ENCODE measurements at places on chromosomes 5 and 9.
A peak's percentile ranks its signal among the peaks of the same experiment; 100 is the strongest.

GRCh38 chr5:52989025-52989780, at the start of gene ITGA2:
Gene ITGA2 (plus strand): TSS chr5:52989352. CDS start chr5:52989469, 117 bp downstream.
- peak; percentile 25 for DNase-seq

GRCh38 chr9:95080961-95081647, 236.4 kb downstream of the FANCC start:
- DNase-seq: no peak

DNA sequence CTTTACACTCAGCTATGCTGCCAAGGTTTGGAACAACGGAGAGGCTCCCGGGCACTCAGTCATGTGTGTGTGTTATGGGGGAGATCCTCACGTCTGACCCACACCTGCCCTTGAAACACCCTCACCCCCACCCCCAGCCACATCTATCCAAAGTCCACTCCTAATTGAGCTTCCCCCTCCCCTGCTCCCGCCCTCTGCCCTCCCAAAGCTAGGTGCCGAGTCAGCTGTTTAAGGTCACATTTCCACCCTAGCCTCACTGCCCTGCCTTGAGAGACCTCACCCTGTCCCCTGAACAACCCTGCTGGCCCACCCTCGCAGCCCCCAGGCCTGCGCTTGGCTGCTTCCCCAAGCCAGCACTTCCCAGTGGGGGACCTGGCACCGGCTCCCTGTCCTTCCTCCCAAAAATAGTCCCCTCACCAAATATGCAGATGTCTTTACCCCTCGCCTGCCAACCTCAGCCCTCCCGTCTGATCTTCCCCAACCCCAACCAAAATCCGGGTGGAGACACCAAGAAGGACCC, 36.0 kb downstream of the GLDC start:
- no peak for DNase-seq

GRCh38 chr9:92206488-92206887, 87.0 kb downstream of the IARS1 start:
- DNase-seq: no peak

DNA sequence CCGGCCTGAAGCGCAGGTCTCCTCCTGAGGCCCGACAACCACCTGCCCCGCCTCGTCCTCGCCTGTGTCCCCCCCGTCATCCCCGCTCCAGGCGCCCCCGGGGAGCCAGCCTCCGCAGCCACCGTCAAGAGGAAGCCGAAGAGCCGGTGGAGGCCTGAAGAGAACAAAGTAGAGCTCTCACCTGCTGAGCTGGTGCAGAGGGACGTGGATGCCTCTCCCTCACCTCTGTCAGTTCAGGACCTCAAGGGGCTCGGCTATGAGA, 169.9 kb downstream of the HINT1 start:
- no peak for DNase-seq

DNA sequence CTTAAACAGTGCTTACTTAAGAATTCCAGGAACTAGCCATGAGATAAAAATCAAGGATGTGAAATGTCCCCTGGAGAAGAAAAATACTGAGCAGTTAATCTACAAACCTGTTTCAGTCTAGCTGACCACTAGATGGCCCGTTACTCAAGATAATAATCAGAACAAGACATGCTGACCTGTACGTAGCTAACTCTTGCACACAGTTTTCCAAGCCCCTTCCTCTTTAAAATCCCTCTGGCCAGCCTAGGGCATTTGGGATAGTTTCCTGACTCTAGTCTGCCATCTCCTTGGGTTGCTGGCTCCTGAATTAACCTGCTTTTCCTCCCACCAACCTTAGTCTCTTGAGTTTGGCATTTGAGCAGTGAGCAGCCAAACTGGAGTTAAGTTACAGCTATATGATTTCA, 59.2 kb upstream of the TRAF1 start:
- no peak for DNase-seq

DNA sequence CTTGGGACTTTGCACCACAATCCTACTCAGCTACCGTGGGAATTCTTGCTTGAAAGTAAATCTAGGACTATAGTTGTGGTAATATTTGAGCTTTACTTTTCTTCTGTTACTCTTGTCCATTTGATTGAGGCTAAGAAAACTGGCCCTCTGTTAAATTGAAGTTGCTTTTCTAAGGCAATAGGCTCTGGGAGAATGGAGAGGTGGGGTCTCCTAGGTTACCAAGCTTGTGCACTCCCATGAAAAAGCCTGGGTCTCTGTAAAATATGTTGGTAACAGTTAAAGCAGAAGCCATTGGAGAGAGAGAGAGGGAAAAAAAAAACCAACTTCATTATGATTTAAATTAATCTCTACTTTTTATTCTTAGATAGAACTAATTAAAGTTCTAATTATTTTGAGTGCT, 68.6 kb downstream of the RAI14 start:
- no peak for DNase-seq

DNA sequence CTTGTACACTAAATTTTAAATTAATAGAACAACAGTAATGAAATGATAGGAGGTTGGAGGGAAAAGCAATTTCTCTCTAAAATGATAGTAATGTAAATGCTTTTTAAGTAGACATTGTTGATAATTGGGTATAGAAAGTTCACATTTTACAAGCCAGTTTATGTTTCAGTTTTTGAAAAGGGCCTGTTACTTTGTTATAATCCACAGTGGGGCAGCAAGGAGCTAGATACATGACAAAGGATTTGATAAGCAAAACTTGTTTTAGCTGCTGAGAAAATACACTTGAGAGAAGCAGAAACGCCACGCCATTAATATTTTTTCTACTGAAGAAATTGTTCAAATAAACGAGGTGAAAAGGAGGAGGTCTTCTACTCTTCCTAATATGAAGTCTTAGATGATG, 30.2 kb downstream of the SREK1 start:
- DNase-seq: no peak

- DNase-seq: no peak
Measured at GRCh38 chr5:52999344-52999949, 10.3 kb downstream of the ITGA2 start.

DNA sequence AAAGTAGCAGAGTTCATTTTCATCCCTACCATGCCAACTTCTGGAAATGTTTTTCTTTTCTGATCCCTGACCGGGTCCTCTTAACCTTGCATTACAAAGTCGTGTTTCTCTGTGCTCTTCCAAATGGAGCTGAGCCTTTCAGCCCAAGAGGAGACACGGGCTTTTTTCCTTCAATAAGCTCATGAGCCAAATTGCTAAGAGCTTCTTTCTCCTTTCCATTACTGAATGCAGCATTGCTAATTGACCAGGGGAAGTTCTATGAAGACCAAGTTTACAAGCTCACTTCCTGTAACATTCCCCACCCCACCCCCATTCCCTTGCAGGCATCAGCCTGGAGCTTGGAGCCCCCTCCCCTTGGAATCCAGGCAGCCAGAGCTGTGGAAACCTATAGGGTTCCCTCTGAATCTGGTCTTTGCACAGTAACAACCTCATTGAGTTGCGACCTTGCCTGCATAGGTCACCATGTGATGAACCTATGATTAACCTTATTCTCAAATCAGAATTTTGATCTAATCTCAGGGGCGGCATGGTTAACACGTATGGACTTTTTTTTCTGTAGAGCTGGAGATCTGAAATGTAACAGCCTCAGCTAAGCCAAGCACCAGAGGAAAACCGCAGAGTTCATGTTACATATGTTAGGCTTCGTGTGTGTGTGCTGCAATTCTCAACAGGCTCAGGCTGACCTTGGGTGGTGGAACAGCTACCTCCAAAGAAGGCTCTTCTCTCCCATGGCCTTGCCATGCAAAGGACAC, 395.7 kb upstream of the ZNF462 start:
- no peak for DNase-seq

GRCh38 chr5:173534664-173535063, 81.8 kb downstream of the BOD1 start:
- no peak for DNase-seq

- DNase-seq: no peak
Measured at GRCh38 chr5:16669776-16670175, 53.0 kb upstream of the RETREG1 start.

- no peak for DNase-seq
Measured at GRCh38 chr5:151257731-151258181, 4.8 kb downstream of the GM2A start.

DNA sequence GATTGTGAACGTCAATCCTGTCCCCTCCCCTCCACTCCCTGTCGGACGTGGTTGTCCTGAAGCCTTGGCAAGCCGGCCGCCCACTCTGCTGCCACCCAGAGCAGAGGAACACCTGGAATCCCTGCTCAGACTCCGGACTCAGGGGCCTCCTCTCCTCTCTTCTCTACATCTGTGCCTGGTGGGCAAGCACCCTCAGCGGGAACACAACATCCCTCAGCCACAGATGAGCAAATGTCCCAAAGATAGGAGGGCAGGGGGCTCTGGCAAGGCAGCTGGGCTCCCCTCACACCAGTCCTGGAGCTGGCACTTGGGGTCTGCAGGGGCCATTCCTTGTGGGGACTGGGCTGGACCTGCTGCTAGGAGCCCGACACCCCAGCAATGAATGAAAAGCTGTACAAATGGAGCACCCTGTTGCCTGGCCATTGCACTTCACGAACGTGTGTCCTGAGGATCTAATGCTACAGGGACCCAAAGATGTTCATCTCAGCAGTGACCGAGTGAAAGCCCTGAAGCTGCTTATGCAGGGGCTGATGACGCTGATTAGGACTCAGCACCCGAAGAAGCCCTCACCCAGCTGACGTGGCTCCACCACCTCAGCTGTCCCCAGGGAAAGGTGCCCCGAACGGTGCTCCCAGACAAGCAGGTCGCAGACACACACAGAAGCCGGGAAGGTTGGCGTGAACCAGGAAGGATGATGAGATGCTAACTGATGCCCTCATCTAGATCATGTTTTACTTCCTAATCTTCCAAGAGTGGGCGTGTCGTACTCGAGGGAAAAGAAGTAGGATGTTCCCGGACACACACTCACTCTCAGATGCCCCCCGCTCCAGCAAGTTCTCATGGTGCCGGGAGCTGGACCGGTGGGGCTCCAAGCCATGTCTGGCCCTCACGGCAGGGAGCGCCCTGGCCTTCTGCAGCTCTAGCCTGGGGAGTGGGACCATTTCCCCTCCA, 177.0 kb upstream of the PPP1R26 start:
- DNase-seq: no peak

GRCh38 chr9:128276574-128277270, 646 bp downstream of the SWI5 start:
- DNase-seq: peak; percentile 55

GRCh38 chr5:165015126-165015525, 1509.7 kb downstream of the MAT2B start:
- no peak for DNase-seq

DNA sequence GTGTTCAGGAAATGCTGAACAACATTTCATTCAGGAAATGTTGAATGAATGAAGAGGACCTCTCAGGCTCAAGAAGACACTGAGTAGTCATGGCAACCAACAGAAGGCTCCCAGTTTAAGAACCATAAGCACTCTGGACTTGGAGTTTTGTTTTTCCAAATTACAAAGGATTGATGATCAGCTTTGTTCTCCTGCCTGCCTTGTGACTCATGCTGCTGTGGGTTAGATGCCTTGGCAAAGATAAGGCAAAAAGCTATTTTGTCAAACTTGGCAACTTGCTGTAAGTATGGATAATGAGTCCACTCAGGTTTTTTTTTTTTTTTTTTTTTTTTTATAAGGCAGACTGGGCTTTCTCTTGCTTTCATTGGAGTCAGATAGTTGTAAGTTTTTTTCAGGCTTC, 365.0 kb downstream of the TMEM232 start:
- no peak for DNase-seq

DNA sequence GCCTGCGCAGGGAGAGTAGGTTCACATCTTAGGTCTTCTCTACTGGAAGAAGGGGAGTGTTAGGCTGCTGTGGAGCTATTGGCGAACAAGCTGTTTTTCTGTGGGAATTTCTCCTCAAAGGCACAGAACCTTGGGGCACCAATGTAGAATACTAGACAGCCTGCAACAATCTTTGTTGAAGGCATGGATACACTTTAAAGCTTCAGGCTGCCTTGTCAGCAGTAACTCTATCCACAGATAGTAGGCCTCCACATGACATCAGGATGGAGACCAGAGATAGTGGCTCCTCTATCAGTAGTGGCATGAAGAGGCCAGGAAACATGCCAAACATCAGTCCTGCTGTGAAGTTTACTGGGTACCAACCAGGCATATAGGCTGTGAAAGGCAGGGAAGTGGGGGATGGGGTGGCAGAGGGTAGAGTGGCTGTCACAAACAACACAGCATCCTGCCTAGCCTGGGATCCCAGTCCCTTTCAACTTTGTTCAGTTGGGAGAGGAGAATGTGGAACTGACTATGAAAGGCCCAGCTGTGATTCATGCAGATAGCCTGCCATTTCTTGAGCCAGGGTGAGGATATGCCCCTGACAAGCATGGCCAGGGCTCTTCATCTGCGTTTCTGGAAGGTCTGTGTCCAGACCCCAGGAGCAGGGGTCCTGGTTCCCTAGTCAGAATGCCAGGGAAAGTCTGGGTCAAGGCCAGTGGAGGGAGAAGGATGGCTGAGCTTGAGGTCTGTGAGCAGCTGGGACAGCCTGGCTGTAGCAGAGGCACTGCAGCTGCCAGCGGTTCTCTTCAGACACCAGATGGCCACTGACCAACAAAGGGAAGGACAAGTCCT, 1.0 kb upstream of the HK3 start:
- DNase-seq: no peak

- DNase-seq: no peak
Measured at GRCh38 chr5:123448017-123448617, 24.9 kb upstream of the CEP120 start.

DNA sequence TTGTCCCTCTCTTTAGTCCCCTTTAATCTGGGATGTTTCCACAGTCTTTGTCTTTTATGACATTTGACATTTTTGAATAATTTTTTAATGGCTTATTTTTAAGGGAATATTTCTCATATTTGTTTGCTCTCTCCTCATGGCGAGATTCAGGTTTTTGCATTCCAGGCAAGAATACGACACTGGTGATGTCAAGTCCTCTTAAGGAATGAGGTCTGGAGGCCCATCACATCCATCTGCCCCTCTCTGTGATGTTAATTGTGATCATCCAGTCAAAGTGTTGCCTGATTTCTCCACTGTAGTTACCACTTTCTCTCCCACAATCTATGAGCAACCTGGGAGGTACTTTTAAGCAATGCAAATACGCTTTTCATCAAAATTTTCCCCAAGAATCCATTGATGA, 193.2 kb downstream of the MAST4 start:
- no peak for DNase-seq

DNA sequence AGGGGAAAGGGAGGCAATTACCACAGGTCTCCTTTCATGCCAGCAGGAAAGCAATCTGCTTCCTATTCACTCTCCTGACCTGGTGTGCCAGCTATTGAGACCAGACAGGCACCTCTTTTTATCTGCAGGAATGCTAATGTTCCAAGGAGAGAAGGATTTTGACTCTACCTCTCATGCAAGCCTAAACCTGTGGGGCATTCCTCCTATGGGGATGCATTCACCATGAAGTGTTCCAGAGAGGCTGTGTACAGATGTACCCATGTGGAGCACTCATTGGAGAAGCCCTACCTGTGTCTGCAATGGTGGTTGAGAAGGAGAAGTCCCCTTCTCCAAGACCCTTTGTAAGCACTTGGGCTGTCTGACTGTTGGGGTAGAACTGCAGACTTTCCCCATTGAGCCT, 45.4 kb upstream of the EDIL3 start:
- no peak for DNase-seq
